ENCODE measurements at places on chromosomes 13 and 19. TPM values are rescaled to one million over a fixed set of nuclear protein-coding genes. Genes with fewer than 3 reads are reported as not detected.

Gene COL4A1
- not detected for total RNA-seq

- no peak for DNase-seq
These were observed 1.3 kb upstream of the ARHGAP45 start for GRCh38 chr19:1065606-1066109.

Gene OR7D2
- not detected for total RNA-seq

- DNase-seq, result no peak
These were observed 444 bp downstream of the PROSER1 start for GRCh38 chr13:39037410-39037879.

- no peak for DNase-seq
These were observed 5.7 kb downstream of the TLE5 start for GRCh38 chr19:3056417-3057088.

Gene TRIP10
- 44.6 TPM for total RNA-seq

Gene CGB2
- total RNA-seq, result not detected

DNA sequence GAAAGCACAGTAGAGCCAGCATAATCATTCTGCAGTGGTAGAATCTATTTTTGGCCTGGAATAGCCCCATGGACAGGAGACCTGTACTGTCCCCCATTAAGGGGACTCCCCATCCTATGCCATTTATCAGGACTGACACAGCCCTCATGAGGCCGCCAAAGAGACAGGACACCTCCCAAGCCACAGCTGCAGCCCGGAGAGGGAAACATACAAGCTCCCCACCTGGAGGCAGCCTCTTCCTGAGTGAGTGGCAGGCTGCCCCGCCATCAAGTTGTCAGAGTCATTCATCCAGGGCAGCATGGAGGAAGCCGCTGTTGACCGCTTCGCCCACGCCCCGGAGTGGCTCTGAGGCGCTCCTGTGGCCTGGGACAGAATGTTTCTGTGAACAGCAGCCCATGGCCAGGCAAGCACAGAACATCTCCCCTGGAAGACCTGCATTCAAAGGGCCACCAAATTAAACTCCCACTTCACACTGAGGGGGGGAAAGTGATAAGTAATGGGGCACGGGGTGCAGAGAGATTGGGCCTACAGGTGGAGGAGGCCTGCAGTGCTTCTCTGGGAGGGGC lies 111.3 kb downstream of the ZDHHC20 start:
- no peak for DNase-seq

Gene CEBPG
- total RNA-seq, result 27.9 TPM

Gene COQ8B
- total RNA-seq, result 25.7 TPM

Gene FFAR2
- total RNA-seq, result not detected

Gene CRX
- total RNA-seq, result not detected

Gene LHFPL6
- 5.9 TPM for total RNA-seq

DNA sequence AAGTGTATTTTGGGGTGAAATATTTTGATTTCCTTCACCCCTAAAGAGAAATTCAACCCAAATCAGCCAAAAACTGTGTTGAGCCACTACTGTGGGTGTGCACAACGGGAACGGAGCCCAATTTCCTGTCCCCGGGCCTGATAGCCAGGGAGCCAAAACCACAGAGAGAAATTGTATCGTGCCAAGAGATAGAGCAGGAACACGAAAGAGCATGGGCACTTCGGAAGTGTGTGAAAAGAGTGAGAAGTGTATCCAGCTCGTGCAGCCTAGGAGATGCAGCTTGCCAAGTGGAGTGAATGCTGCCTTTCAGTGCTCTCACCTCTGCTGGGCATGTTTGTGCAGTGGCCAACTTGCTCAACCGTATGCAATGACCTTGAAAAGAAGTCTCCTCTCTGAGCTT lies 19.4 kb upstream of the PLEKHF1 start:
- no peak for DNase-seq

- DNase-seq, result no peak
These were observed 23.1 kb upstream of the CDC16 start for GRCh38 chr13:114211446-114212157.

DNA sequence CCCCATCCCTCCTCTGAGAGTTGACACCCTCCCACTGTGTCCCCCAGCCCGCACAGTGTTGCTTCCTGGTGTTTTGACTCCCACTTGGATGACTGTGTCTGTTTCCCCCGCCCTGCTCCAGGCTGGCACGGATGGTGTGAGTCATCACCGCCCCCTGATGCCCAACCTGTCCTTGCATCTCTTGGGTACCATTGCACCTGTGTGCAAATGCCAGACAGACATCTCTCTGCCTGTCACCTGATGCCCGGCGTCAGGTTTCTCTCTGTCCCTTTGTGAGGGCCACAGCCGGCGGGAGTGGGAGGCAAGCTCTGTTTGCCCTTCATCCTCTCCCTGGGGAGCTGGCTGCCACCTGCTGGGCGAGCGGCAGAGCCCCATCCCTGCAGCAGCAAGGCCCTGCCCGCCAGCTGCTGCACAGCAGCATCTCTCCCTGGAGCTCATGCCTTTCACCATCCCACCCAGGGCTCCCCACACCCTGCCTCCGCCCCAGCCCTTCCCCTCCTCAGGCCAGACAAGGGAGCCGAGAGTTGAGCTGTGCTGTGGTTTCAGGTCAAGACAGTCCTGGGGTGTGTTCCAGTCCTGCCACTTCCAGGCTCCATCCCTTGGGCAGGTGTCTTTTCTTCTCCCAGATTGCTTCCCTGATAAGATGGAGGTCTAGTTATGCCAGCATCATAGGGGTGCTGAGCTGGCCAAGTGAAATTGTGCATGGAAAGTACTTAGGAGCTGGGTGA lies 29.7 kb downstream of the NKPD1 start:
- no peak for DNase-seq

DNA sequence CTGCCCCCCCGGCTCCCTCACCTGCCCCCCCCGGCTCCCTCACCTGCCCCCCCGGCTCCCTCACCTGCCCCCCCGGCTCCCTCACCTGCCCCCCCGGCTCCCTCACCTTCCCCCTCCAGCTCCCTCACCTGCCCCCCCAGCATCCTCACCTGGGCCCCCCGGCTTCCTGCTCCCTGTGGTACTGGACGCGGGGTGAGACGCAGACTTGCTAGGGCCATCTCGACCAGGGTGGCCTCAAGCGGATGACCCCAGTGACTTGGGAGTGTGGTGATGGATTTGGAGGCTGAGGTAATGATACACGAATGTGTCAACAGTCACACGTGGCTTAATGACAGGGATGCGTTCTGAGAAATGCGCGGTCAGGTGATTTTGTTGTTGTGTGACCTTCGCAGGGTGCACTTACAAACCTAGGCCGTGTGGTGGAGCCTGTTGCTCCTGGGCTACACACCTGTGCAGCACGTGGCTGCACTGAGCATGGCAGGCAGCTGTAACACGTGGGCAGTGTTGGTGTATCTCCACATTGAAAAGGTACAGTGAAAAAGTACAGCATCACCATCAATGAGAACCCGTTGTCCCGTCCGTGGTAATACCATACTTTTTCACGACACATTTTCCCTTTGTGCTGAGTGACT lies 197.8 kb downstream of the TEX29 start:
- no peak for DNase-seq

Gene FAM216B
- total RNA-seq, result not detected

Gene GPC6
- total RNA-seq, result not detected

DNA sequence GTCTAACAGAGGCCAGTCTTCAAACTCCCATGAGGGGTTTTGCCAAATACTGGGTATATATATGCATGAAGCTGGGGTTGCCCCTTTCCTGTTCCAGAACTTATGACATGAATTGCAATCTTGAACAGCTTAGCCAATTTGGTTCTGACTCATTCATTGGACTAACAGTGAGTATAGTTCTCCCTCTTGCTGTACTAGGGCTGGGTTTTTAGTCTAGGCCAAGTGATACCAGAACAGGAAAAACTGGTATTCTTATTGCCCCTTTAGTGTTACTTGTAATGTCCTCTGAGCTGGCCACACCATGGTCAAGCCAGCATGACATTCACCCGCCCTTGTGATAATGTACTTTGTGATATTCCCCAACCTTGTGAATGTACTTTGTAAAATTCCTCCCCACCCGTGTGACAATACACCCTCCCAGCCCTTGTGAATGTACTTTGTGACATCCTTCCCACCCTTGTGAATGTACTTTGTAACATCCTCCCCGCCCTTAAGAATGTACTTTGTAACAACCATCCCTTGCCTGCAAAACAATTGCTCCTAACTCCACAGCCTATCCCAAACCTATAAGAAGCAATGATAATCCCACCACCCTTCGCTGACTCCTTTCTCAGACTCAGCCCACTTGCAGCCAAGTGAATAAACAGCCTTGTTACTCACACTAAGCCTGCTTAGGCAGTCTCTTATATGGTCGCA lies 26.9 kb downstream of the ZNF846 start:
- DNase-seq, result no peak

GRCh38 chr19:55580628-55581144 lies at the start of gene ZNF579:
Gene ZNF579 (minus strand): TSS chr19:55580848. CDS start chr19:55579639, 1,209 bp downstream.
- peak; percentile 53 for DNase-seq

Gene NFIX
- total RNA-seq, result 2.8 TPM
